ENCODE measurements at places on chromosomes 3 and 15.

DNA sequence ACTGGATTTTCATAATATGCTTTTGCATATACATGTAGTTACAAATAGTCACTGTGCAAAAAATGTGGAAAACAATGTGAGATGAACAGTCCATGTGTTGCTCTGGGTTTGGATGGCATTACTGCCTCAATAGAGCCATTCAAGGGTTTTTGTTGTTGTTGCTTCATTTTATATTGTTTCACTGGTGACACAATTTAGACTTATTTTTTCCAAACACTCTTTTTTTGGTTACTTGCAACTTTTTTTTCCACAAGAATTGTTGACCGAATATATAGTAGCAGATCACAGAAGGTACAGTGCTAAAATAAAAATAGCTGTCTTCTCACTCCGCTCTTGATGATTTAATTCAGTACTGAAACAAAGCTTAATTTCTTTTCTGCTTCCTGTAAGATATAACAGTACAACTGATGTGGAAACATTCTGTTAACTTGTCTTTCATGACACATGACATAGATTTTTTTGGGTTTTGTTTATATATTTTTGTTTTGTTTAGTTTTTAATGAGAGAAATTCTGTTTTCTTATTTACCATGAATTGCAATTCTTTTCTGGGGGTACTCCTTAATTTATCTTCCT lies 618.6 kb downstream of the NAALADL2 start:
- DNase-seq = no peak

GRCh38 chr15:64521726-64522164 lies 61.4 kb downstream of the ZNF609 start:
- no peak for DNase-seq

GRCh38 chr15:82849556-82850512 lies 40.4 kb downstream of the WHAMM start:
- DNase-seq = no peak

GRCh38 chr3:56915966-56916586 lies 114.3 kb upstream of the ARHGEF3 start:
- no peak for DNase-seq

GRCh38 chr3:169965562-169966427 lies 812 bp upstream of the SEC62 start:
- no peak for DNase-seq

DNA sequence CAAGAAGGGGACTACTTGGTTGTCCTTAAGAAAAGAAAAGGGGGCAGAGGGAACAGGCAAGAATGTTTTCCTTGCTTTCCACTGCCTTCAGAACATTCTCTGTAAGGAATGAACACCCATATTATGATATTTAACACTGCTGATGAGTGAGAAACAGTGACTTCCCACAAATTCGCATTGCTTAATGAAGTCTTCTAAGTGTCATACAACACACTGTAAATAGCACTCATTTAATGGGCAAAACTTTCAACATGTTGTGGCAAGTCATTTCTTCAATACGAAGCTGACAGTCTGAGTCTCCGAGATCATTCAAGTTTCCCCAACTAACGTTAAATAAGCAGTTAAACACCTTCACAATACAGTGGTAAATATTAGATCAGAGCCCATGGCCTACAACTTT lies 464.4 kb downstream of the SHQ1 start:
- DNase-seq = no peak

DNA sequence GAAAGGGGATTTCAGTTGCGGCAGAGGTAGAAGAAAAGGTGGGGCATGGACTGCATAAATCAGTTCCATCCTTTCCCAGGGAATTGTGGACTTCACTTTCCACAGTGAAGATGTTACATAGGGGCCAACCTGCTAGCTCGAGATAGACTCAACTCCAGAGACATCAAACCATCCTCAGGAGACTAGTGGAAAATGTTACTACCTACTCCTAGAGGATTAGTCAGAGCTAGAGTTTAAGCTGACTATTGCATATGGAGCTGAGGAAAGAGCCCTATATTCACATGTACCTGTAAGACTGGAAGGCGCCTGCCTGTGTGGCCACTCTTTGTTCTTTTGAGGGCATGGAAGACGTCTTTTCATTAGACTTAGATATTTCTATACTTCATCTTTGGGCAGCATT lies 69.2 kb downstream of the KLHL25 start:
- DNase-seq = no peak

- no peak for DNase-seq
Observed at GRCh38 chr15:90836296-90836871, 32.0 kb upstream of the FURIN start.

Measured in left forelimb (tissue), 1 donor.